Activated gamma-delta T cell treated with Interleukin-2 at 50 U/mL for 16 hours (primary cell): ENCODE measurements at places on chromosomes 6 and 20.
A peak's percentile ranks its signal among the peaks of the same experiment; 100 is the strongest.

- no peak for DNase-seq
Observed at GRCh38 chr6:108476847-108477430, 83.8 kb upstream of the FOXO3 start.

- DNase-seq = no peak
Observed at GRCh38 chr6:88165844-88166492, at the start of gene CNR1. Gene CNR1, minus strand, starts transcription at chr6:88166347. Its CDS starts 21,073 bp downstream, at chr6:88145274.

- DNase-seq = peak; percentile 16
Observed at GRCh38 chr6:25652007-25652515, at the start of gene SCGN. Gene SCGN, plus strand, starts transcription at chr6:25652215. Its CDS starts 189 bp downstream, at chr6:25652404.

GRCh38 chr6:35048031-35048613, 93.0 kb downstream of the TCP11 start:
- no peak for DNase-seq

- no peak for DNase-seq
Observed at GRCh38 chr20:62061851-62062423, 3.7 kb downstream of the TAF4 start.

DNA sequence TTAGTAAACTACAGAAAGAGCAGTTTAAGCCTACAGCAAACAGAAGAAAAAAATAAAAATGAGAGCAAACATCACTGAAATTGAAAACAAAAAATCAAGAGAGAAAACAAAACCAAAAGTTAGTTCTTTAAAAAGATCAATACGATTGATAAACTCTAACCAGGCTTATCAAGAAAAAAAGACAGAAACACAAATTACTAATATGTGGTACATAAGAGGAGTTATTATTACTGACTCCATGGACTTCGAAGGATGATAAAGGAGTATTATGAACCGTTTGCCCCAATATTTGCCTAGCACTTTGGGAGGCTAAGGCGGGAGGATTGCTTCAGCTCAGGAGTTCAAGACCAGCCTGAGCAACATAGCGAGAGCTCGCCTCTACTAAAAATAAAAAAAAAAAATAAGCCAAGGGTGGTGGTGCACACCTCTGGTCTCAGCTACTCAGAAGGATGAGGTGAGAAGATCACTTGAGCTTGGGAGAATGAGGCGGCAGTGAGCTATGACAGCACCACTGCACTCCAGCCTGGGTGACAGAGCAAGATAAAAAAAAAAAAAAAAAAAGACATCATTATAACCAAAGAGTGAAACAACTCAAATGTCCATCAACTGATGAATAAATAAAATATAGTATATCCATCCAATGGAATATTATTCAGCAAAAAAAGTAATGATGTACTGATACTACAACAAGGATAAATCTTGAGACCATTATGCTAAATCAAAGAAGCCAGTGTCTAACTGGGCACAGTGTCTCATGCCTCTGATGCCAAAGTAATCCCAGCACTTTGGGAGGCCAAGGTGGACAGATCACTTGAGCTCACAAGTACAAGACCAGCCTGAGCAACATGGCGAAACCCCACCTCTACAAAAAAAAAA, 12.9 kb downstream of the TRPC4AP start:
- DNase-seq = no peak

- DNase-seq = no peak
Observed at GRCh38 chr6:135329851-135330803, 149.0 kb downstream of the MYB start.

GRCh38 chr6:53115741-53116140, 32.9 kb downstream of the GCM1 start:
- no peak for DNase-seq

GRCh38 chr6:111758608-111759329, 114.5 kb downstream of the FYN start:
- DNase-seq = peak; percentile 27

GRCh38 chr20:51461306-51461705, 81.2 kb downstream of the NFATC2 start:
- no peak for DNase-seq

DNA sequence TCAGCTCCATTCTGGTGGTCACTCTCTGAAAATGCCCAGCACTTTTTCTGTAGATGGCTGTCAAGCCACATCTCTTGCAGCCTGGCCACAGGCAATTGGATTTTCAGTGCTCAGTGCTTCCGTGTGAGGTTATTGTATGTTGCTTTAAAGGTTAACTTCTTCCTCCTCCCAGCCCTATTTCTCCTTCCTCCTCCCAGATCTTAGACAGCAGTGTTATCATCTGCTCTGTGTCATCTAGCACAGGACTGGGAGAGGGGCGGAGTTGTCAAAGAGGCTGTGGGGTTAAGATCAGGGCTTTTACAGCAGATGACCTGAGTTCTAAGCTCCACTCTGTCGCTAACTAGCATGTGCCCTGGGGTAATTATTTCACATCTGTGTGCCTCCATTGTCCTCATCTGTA, 129.0 kb downstream of the PHACTR3 start:
- DNase-seq = no peak
